ENCODE measurements at places on chromosomes 3 and 15.

GRCh38 chr3:62558549-62559112 lies 185.3 kb upstream of the FEZF2 start:
- peak; percentile 57 for DNase-seq

DNA sequence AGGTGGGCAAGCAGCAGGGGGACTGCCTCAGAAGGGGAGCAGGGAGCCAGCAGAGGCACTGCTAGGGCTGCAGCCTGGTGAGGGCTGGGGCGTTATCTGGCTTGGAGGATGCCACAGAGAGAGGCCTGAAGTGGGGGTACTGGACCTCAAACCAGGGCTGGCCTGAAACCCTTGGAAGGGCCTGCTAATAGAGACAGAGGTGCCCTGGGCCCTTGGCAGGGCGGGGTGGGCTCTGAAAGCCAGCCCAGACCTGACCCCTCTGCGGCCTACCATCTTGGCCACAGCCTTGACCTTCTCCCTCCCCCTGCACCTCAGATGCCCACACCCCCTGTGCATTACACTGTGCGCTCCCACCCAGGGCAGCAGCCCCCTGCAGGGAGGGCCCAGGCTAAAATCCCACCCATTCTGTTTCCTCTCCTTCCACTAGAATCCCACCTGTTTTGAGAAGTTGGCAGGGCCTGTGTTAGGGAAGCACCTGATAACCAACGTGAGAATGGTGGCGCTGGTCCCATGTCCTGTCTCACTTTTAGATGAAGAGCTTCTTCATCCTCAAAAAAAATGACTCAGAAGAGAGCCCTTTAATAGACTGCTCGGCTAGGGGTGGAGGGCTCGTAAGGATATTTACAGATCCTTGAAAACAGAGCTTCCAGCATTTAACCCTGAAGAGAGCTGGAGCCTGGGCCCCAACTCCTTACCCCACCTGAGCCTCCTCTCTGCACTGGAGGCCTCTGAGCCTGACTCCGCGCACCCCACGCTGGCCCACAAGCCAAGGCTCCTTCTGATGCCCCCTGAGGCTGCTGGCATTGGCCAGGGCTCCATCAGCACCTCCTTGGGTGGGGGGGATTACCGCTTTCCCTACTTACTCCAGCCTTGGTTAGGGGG lies 29.8 kb downstream of the LOXL1 start:
- no peak for DNase-seq

DNA sequence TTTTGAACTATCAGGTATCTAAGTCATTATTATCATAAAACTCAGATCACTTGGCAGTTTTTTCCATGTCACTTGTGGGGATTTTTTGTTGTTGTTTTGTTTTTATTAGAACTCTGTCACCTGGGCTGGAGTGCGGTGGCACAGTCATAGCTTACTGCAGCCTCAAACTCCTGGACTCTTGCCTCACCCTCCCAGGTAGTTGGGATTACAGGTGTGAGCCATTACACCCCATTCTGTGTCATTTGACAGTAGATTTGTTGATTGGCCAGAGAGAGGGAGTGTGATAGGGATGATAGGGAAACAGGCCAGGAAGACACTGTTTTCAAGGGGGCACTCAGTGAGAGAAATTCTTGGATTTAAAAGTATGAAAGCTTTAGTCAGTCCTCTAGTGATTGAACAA lies 54.7 kb upstream of the SCAANT1 start:
- no peak for DNase-seq

GRCh38 chr3:64612082-64612860 lies 75.5 kb downstream of the ADAMTS9 start:
- DNase-seq = no peak

GRCh38 chr3:36494461-36495109 lies 114.3 kb downstream of the STAC start:
- DNase-seq = no peak

- no peak for DNase-seq
These were observed 55.2 kb downstream of the MCTP2 start for GRCh38 chr15:94286583-94286982.

GRCh38 chr15:55468321-55468720 lies 39.7 kb downstream of the DNAAF4 start:
- no peak for DNase-seq

GRCh38 chr3:85005946-85006345 lies 47.2 kb downstream of the CADM2 start:
- no peak for DNase-seq

GRCh38 chr3:71984843-71985613 lies 200.1 kb upstream of the PROK2 start:
- DNase-seq = no peak

GRCh38 chr3:79926522-79926921 lies 158.7 kb upstream of the ROBO1 start:
- no peak for DNase-seq

- DNase-seq = no peak
These were observed 64.9 kb upstream of the NSMCE3 start for GRCh38 chr15:29334544-29334943.

GRCh38 chr3:69554576-69554975 lies 168.7 kb upstream of the FRMD4B start:
- DNase-seq = no peak

- no peak for DNase-seq
These were observed 35.1 kb upstream of the CSPG5 start for GRCh38 chr3:47613722-47614121.

DNA sequence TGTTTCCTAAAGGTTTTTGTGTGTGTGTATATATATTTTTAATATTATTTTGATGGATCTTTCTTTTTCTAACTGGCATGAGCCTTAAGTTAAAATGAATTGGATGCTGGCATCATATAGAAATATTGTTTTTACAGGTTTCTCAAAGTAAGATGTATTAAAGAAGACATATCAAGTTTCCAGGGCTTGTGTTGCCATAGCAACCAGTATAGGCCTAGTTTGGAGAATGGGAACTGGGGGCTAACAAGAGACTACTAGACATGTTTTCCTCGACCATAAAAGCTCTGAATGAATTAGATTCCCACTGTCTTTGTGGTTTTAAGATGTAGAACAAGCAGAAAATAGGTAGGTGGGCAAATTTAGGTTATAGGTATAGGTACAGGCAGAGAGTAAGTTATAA lies 771.4 kb downstream of the TUSC7 start:
- no peak for DNase-seq

DNA sequence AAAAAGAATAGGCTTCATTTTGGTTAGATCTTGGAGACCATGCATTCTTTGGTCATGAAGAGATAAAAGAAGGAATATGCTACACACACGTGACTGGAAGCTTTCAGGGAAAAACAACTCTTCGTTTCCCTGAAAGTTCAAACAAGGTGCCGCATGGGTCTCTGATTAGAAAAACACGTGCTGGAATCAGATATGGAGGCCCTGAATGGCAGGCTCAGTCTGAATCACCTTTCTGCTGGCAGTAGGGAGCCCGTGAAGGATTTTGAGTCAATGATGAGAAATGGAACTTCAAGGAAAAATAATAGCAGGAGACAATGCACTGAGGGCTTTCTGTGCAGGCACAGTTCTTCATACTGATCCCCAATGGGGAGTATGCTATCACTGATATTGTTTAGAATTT lies 99.8 kb upstream of the LRRN1 start:
- DNase-seq = no peak

DNA sequence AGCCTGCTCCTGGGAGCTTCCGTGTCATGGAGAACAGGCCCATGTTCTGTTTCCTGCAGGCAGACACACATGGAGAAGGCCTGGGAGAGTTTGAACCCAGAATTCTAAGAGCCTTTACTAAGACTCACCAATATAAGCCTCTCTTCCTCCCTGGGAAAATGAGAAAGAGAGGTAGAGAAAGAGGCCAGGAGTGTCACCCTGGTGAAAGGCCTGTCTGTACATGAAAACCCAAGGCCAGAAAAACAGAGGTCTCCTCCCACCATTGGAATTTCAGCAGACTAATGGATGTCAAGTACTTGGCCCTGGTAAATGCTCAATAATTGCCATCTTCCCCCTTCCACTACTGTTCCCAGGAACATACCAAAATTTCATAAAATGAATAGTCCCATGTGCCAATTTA lies 117.6 kb downstream of the TOP2B start:
- DNase-seq = no peak

DNA sequence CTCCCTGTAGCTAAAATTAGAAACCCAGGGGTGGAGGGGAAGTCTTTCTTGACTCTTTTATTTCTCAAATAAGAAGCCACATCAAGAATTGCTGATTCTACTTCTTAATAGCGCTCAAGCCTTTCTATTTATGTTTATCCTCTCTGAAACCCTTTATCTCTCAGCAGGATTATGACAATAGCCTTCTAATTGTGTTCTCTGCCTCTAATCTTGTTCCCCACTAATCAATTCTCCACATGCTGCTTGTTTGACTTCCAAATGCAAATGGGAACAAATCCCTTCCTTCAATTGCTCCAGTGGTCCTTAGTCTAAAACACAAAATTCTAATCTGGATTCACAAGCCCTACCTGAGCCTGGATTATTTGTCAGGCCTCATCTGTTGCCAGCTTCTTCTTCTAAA lies 43.7 kb upstream of the CFAP20DC start:
- no peak for DNase-seq

GRCh38 chr3:74021449-74021848 lies 396.7 kb upstream of the PDZRN3 start:
- no peak for DNase-seq

GRCh38 chr3:12294885-12295580 lies 6.2 kb downstream of the PPARG start:
- DNase-seq = no peak

GRCh38 chr3:41102053-41102556 lies 97.2 kb upstream of the CTNNB1 start:
- DNase-seq = no peak

DNA sequence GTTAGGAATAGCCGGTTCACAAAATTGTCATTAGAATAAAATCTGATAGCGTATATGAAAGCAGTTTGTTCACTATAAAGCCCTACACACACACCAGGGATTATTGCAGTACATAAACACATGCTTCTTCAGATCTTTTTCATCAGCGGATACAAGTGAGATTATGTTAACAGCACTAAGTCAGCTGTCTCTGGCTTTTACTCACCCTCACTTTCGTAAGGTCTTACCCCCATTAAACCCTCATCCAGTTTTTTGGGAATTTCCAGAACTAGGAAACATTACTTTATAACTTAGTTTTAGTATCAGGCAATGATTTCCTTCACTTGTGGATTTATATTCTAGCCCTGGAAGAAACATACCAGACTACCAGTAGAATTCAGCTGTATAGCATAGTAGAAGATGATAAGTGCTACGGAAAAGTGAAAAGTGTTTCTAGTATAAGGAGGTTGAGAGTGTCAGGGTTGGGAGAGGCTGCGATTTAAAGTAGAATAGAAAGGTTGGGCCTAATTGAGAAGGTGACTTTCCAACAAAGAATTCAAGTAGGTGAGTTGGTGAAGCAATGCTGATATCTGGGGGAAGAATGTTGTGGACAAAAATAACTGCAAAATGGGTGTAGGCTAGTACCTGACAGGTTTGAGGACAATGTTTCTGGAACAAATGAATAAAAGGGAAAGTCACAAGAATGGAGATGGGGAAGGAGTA lies 22.7 kb downstream of the TMEM207 start:
- no peak for DNase-seq

- DNase-seq = no peak
These were observed 45.6 kb upstream of the PAQR5 start for GRCh38 chr15:69253156-69253555.

- no peak for DNase-seq
These were observed 37.6 kb downstream of the NANOGP8 start for GRCh38 chr15:35047528-35047927.

GRCh38 chr15:60072826-60073465 lies 68.8 kb downstream of the FOXB1 start:
- DNase-seq = no peak

DNA sequence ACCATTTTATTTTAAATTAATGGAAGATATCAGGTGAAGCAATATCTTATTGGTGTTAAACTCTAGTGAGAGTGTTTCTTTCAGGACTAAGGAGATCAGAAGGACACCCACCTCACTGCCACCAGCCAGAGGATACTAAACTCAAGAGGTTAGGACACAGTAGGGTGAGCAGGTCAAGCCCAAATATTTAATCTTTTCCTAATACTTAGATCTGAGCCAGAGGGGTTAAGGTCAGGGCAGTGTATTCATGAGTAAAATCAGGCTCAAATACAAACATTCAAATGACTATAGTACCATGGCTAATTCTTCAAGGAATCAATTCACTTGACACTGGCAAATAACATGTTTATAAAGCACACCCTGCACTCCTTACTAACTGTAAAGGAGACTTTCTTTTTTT lies 65.0 kb upstream of the IP6K2 start:
- no peak for DNase-seq

GRCh38 chr3:85162905-85163304 lies 204.1 kb downstream of the CADM2 start:
- no peak for DNase-seq

- no peak for DNase-seq
These were observed 128.3 kb upstream of the ZNF385D start for GRCh38 chr3:21879184-21879886.

GRCh38 chr15:30921106-30921505 lies 17.4 kb downstream of the FAN1 start:
- DNase-seq = no peak

DNA sequence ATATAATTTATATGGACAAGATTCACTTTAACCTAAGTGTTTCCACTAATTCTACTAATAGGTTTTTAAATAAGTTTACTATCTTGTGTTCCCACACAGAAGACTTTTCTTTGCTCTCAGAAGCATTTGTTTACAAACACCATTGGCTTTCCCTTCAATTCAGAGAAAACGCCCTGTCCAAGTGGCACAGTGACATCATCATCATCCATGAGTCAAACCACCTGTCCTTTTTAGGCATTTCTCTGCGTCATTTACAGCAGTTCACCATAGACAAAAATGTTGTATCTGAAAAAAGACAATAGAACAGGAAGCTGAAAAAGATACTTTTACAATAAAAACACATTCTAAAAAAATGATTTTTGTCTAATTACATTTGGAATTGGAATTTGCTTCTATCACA lies 9.3 kb upstream of the BCL2L10 start:
- DNase-seq = no peak

DNA sequence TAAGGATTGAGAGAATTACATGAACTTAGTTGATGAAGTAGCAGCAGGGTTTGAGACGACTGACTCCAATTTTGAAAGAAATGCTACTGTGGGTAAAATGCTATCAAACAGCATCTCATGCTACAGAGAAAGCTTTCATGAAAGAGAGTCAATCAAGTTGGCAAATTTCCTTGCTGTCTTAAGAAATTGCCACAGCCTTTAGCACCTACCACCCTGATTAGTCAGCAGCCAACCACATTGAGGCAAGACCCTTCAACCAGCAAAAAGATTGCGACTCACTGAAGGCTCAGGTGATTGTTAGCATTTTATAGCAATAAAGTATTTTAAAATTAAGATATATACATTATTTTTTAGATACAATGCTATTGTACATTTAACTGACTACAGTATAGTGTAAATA lies 80.9 kb downstream of the RAP2B start:
- DNase-seq = no peak

DNA sequence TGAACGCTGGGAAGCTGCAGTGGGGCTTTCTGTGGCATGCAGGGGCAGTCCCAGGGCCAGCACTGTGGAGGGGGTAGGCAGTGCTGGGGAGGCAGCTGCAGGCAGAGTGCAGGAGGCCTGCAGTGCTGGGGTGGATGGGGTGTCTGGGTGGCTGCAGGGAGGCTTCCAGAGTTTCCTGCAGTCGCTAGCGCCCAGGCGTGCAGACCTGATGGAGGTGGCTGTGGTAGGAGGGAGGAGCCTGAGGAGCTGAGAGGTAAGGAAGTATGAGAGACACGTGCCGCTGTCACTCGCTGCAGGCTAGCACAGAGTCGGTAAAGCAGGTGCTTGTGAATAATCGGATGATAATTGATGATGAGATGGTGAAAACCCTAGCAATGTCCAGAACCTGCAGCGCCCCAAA lies 16.3 kb downstream of the SYNM start:
- no peak for DNase-seq

GRCh38 chr3:16841904-16842271 lies 42.9 kb upstream of the PLCL2 start:
- no peak for DNase-seq

Data from NT2/D1 (cell line).